Activated naive CD8-positive, alpha-beta T cell treated with anti-CD3 and anti-CD28 coated beads, Interleukin-2, amount 50 U/mL, for 16 hours (primary cell): ENCODE measurements at places on chromosomes 3 and 15.

DNA sequence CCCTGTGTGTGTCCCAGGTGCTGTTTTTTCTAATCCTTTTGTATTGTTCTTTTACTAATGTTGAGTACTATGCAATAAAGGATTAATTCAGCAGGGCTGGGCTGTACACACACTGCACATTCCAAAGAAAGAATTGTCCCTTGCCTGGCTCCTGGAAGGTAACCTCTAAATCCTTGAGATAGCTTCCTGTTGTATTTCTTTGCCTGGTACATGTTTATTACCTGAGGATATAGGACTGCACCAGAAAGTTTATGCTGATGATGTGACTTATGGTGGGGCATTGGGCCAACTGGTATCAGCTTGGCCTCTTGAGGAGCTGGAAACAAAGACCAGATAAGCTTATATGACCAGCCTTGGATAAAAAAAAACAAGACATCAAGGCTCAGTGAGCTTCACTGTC, 26.6 kb upstream of the FAN1 start:
- no peak for DNase-seq

DNA sequence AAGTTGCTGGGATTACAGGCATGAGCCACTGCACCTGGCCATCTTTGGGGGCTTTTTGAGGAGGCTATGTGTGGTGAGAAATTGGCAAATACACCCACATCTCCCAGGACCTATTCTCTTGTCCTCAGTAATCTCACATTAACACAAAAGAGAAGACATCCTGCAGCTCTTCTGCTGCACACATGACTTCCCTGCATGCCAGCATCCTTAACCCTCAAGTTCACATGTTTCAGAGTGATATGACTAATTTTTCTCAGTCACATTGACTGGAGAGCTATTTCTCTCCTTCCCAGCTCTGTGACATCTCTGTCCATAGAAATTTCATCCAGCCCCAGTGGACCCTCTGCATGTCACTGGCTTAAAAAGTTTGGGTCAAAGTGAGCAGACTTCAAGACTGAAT, 1.9 kb upstream of the SKIC8 start:
- no peak for DNase-seq

GRCh38 chr15:40052604-40053003, 13.6 kb upstream of the SRP14 start:
- DNase-seq = no peak

GRCh38 chr3:47614788-47615187, 36.1 kb upstream of the CSPG5 start:
- DNase-seq = no peak

DNA sequence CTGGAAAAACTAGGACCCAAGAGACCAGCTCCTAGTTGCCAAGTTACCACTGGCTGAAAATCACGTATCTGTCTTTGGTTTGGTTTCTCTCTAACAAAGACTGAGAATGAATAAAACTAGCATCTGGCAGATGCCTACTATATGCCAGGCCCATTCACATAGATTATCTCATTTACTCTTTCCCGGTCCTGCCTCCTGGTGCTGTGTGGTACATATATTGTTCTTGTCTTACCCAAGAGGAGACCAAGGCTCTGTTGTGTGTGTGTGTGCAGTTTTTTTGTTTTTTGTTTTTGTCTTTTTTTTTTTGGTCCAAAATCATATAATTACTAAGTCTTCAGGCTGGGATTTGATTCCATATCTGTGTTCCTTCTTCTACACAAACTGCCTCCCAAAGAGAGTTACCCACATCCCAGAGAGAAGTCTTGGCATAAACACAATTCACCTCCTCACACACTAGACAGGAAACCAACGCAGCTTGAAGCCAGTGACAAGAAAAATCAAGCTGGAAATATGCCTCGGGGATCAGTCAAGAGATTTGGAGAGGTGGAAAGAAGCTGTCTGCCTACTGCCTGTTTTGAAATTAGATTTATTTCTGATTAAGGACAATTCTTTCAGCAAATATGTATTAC, 891 bp downstream of the AHSG start:
- no peak for DNase-seq

- DNase-seq = no peak
These were observed 1041.9 kb upstream of the NR2F2 start for GRCh38 chr15:95288626-95289025.

GRCh38 chr15:34494084-34494399, 56.4 kb upstream of the GOLGA8A start:
- DNase-seq = no peak
